ENCODE measurements at places on chromosomes 1 and 21. TPM values are rescaled to one million over a fixed set of nuclear protein-coding genes. Genes with fewer than 3 reads are reported as not detected.

DNA sequence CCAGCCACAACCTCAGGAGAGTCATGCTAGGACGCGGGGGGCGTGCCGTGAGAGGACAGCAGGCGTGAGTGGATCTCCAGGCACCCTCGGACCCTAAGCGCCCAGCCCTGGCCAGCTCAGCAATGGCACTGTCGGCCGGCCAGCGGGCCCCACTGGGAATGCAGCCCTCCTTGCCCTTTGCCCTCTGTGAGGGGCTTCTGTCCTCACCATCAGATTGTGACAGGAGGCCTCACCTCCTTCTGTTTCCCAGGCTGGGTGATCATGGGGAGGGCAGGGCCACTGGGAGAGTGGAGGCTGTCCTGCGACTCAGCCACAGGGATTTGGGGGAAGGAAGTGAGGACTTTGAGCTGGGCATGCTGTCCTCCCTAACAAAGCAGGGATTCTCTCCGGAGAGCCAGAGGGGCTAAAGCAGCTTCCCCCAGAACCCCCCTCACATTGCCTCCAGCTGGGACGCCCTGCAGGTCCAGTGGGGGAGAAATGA, 6.6 kb upstream of the LRRC3 start:
- no peak for DNase-seq

DNA sequence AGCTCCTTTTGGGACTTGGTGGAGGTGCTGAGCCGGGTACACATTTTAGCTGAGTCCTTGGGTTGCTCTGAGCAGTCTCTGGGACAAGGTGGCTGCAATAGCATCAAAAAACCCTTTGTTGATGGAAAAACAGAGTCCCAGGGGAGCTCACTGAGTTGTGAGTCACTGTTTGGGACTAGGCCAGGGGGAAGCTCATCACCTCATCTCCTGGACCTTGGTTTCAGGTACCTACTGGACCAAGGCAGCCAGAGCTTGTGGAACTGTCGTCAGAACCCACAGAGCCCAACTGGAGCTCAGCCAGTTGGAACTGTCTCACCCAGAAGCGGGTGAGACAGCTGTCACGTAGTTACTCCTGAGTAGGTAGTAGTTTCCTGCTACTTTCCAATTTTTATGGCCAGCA, 146.7 kb downstream of the HLX start:
- DNase-seq, result peak; percentile 25

GRCh38 chr1:121558514-121558913, 373.7 kb downstream of the SRGAP2C start:
- DNase-seq, result peak; percentile 90

DNA sequence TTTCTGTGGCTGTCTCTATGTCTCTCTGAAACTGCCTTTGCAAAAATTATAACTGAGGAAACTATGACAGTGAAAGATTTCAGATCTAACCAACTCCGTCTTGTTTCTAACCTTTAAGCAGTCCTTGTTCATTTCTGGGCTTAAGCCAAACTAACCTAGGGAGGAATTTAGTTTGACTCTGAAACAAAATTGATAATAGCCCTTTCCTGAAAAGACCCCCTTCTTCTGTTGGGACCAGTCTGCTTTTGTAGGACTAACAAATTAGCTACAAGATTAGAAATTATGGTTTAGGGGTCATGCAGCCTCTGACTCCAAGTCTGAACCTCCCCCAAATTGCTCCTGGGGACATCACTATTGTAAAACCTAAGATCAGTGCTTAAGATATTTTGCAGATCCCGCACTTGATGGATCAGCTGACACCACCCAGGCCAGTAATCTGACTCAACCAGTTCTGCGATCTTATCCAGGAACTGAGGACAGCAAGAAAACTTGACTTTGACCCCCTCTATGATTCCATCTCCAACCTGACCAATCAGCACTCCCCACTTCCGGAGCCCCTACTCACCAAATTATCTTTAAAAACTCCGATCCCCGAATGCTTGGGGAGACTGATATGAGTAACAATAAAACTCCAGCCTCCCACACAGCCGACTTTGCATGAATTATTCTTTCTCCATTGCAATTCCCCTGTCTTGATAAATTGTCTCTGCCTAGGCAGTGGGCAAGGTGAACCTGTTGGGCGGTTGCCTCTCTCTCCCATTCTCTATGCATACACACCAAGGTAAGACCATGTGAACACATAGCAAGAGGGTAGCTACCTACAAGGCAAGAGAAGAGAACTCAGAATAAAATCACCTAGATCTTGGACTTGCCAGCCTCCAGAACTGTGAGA, 11.1 kb upstream of the TRIM63 start:
- DNase-seq, result no peak

DNA sequence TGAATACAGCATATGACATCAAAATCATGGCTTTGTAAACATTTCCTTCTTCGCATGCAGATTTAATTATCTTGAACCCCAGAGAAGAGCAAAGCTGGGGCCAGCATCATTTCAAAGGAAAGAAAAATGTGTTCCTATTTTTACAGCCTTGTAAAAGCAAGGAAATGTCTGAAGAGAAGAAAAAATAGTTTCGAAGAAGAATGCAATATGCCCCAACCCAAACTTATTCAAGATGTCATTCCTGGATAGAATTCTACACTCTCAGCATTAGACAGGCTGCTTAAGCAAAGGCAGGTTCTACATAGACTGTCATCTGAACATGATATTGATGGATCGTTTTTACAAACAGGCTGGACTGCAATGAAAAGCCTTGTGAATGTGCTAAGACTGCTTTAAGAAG, 900.8 kb downstream of the TTLL7 start:
- no peak for DNase-seq

DNA sequence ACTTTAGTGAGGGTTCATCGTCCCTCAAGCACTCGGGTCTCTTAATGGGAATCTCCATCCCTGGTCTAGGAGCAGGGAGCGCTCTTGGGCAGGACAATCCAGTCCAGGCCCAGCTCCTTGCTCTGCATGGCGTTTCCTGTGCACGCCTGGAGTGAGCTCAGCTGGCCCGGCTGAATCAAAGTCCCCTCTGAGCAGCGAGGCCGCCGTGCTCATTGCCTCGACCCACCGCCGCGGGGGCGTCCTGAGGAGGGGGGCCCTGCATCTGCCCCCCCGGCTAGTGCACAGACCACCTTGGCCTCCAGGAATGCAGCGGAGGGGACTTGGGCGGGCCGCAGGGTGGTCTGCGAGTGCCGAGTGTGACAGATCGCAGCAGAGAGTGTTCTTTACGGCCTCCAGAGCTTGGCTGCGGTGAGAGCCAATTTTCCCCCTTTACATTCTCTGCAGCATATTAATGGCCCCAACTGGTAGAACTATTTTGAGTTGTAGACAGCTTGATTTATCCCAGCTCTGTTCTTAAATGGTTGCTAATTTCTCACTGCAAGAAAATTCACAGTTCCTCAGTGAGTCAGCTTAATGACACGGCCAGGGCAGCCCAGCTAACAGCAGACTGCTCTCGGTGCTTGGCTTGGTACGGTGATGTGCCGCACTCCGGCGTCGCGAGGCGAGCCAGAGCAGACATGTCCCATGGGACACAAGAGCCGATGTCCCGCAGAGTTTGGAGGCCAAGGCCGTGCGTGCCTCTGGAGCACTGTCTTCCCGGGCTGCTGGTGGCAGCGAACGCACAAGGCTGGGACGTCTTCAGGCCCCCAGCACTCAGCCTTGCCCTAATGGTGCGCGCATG, 39.8 kb downstream of the SNAP47 start:
- no peak for DNase-seq

GRCh38 chr1:220750131-220750515, 2.0 kb downstream of the MTARC2 start:
- DNase-seq, result no peak

Gene ACTL8
- total RNA-seq, result 0.28 TPM

Gene EPS8L3
- not detected for total RNA-seq

Gene S100B
- not detected for total RNA-seq
